ENCODE measurements at places on chromosomes 5 and 9.
A peak's percentile ranks its signal among the peaks of the same experiment; 100 is the strongest.

DNA sequence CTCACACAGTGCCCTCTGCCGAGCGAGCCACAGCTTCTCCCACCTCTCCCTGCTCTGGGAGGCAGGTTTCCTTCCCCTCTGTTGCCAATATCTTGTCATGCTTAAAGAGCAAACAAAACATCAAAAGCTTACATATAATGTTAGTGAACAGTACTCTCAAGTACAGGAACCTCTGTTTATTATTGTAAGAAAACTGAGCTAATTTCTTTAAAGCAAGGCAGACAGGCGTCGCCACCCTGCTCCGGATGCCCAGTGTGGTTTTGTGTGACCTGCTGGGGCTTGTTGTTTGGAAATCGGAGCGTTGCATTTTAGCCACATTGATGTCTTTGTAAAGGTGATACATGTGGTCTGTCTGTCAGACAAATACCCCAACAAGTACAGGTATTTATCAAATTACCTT is 401.4 kb upstream of the IRX1 start:
- DNase-seq, result no peak

DNA sequence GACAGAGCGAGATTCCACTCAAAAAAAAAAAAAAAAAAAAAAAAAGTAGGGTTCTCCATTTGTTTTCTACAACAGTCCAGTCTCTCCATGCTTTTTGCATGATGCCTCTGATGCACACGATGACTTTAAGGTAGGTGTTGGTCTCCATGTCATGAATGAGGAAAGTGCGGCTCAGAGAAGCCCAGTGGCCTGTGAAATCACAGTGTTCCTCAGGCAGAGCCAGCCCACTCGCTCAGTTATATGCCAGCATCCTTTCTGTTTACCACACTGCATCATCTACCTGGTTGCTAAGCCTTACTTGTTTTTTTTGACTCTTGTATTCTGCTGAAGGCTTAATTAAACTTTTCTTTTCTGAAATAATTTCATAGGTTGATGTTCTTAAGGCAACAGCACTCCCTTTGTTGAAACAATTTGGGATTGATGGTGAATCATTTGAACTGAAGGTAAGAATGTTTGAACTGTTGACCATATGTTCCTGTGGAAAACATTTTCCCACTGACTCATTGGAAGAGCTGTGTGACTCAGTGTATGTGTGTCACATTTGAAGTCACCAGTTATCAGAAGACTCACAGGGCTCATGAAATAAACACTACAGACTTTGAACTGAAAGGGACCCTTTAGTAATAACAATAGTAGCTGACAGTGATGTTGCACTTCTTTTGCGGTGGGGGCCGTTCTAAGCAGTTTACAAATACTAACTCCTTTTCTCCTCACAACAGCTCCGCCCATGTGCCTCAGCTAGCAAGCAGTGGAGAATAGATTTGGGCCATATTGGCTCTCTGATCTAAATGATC is 40.2 kb downstream of the RCL1 start:
- DNase-seq, result no peak

GRCh38 chr5:153096381-153096780 is 394.1 kb upstream of the GRIA1 start:
- no peak for DNase-seq

- no peak for DNase-seq
Observed at GRCh38 chr9:21558079-21558478, 76.0 kb upstream of the IFNE start.

DNA sequence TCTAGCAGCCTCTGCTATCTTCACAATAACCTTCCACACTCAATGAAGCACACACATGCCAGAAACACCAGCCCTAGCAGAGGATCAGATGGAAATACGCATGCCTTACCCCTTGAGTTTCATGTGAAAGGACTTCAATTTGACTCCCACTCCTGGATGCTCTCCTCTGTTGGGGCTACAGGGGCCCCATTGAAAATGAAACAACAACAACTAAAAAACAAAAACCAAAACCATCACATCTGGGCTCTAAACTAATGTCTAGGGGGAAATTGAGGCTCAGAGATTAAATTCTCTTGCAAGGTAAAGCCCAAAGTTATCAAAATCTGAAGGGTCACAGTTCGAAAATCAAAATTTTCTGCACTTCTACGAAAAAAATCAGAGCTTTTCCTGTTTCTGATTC is 7.9 kb upstream of the RFESD start:
- no peak for DNase-seq

GRCh38 chr9:83447351-83447750 is 90.8 kb downstream of the FRMD3 start:
- no peak for DNase-seq

- no peak for DNase-seq
Observed at GRCh38 chr5:127550652-127551409, 33.4 kb downstream of the PRRC1 start.

DNA sequence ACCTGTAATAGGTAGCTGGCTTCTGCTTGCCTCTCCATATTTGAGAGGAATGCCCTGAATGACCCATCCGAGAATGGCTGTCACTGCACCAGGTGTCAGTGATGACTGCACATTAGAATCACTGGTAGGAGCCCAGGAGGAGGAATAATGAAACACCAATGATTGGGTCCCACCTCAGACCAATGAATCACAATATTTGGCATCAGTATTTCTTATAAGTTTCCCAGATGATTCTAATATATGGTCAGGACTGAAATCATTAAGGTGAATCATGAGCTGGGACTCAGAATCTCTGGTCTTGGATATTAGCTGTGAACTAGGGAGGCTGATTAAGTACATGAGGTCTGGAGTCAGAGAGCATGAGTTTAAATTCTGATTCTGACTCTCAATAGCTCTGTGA is 23.4 kb downstream of the ARSB start:
- DNase-seq, result no peak

- DNase-seq, result no peak
Observed at GRCh38 chr5:96816991-96817390, 9.2 kb upstream of the ERAP1 start.

GRCh38 chr5:66511491-66511890 is 84.7 kb upstream of the MAST4 start:
- no peak for DNase-seq

- DNase-seq, result no peak
Observed at GRCh38 chr5:40831346-40832210, 3.4 kb downstream of the RPL37 start.

GRCh38 chr9:138117101-138117750 is 239.6 kb downstream of the CACNA1B start:
- DNase-seq, result no peak

GRCh38 chr5:36934740-36935356 is 58.3 kb downstream of the NIPBL start:
- DNase-seq, result no peak

GRCh38 chr5:145701404-145701803 is 133.7 kb downstream of the PRELID2 start:
- DNase-seq, result no peak

- DNase-seq, result no peak
Observed at GRCh38 chr5:173812811-173813550, 75.2 kb upstream of the CPEB4 start.

DNA sequence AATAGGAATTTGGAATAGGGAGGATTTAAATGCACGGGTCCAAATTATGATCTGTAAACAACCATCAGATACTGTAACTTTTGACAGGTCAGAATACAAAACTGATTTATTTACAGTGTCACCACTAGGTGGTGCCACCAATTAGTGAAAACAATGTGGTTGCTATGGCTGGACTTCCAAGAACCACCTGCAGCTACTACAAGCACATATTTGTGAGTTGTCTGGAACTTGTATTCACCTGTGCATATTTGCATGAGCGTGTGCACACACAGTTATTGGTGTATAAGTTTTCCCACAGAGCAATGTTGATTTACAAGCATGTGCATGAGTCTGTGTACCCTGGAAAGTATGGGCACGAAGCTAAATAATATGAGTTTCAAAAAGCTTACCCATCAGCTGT is 3.0 kb upstream of the HRCT1 start:
- peak; percentile 51 for DNase-seq

- peak; percentile 82 for DNase-seq
Observed at GRCh38 chr5:173581408-173582215, 34.8 kb downstream of the BOD1 start.

GRCh38 chr5:139897342-139897741 is 101.7 kb downstream of the PSD2 start:
- DNase-seq, result no peak

- peak; percentile 31 for DNase-seq
Observed at GRCh38 chr5:57442080-57442839, 40.4 kb downstream of the ACTBL2 start.

- no peak for DNase-seq
Observed at GRCh38 chr5:127758766-127759283, 55.6 kb downstream of the CCDC192 start.

GRCh38 chr5:38008198-38008597 is 168.4 kb upstream of the GDNF start:
- no peak for DNase-seq

Data from K562 (cell line).